Esophagus squamous epithelium (tissue), 5 donors: ENCODE measurements at places on chromosomes 2 and 18. TPM values are rescaled to one million over a fixed set of nuclear protein-coding genes. Genes with fewer than 3 reads are reported as not detected.

Gene BOLL
- not detected for total RNA-seq

DNA sequence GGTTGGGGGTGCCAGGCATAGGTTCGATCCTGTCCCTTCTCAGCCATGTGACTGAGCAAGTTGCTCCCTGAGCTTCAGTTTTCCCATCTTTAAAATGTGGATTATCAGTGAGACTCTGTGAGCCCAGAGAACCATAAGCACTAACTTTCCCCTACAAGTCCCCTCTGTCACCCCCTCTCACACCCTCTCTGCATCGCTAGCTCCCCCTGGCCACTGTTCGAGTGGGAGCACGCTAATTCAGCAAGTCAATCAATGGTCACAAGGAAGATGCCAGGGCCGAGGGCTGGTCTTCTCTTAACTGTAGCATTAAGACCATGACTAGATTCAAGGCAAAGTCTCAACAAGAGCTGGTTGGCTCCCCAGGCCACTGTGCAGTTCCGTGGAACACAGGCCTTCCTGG, 66.2 kb downstream of the BCL2L11 start:
- H3K4me3 ChIP-seq = no peak overlapping the region
- H3K4me1 ChIP-seq = peaks cover 4% of the 10 kb centered on the region
- no peak overlapping the region for H3K27ac ChIP-seq
- no peaks in the 10 kb centered on the region for H3K36me3 ChIP-seq

GRCh38 chr2:132446444-132446843, 29.8 kb downstream of the GPR39 start:
- H3K36me3 ChIP-seq = no peaks in the 10 kb centered on the region
- DNase-seq = no peak
- no peak overlapping the region for H3K27ac ChIP-seq
- H3K27me3 ChIP-seq = no peaks in the 10 kb centered on the region
- H3K4me3 ChIP-seq = no peak overlapping the region

- no peak for DNase-seq
- H3K4me3 ChIP-seq = no peak overlapping the region
- H3K4me1 ChIP-seq = peaks cover 25% of the 10 kb centered on the region
- H3K27ac ChIP-seq = peak overlapping the region; percentile 96
Measured at GRCh38 chr2:65434592-65435241, 2.3 kb upstream of the SPRED2 start.

Gene IMP4
- total RNA-seq = 69.2 TPM

DNA sequence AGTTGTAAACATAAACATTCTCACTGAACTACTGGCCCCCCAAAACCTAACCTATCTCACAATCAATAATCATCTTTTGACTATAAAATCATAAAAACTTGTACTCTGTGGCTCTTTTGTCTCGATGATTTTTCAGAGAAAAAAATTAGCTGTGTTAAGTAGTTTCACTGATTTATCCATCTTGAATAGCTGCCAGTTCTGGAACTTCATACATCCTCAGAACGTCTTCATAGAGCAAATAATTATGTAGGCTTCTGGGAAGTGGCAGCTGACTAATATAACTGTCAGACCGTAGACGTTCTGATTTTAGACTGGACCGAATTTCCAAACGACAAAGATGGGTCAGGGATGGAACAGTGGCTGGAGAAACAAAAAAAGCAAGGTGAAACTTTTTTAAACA, 97.3 kb upstream of the CHAC2 start:
- H3K27ac ChIP-seq = no peak overlapping the region
- no peaks in the 10 kb centered on the region for H3K27me3 ChIP-seq
- peaks cover 14% of the 10 kb centered on the region for H3K36me3 ChIP-seq
- H3K4me3 ChIP-seq = no peak overlapping the region
- no peaks in the 10 kb centered on the region for H3K4me1 ChIP-seq
- DNase-seq = no peak

Gene SIX3
- total RNA-seq = not detected

GRCh38 chr2:33560017-33560416, 39.1 kb downstream of the FAM98A start:
- DNase-seq = no peak
- no peaks in the 10 kb centered on the region for H3K27me3 ChIP-seq
- no peak overlapping the region for H3K4me3 ChIP-seq
- H3K4me1 ChIP-seq = no peaks in the 10 kb centered on the region
- H3K36me3 ChIP-seq = no peaks in the 10 kb centered on the region

Gene SP110
- total RNA-seq = 9.4 TPM

DNA sequence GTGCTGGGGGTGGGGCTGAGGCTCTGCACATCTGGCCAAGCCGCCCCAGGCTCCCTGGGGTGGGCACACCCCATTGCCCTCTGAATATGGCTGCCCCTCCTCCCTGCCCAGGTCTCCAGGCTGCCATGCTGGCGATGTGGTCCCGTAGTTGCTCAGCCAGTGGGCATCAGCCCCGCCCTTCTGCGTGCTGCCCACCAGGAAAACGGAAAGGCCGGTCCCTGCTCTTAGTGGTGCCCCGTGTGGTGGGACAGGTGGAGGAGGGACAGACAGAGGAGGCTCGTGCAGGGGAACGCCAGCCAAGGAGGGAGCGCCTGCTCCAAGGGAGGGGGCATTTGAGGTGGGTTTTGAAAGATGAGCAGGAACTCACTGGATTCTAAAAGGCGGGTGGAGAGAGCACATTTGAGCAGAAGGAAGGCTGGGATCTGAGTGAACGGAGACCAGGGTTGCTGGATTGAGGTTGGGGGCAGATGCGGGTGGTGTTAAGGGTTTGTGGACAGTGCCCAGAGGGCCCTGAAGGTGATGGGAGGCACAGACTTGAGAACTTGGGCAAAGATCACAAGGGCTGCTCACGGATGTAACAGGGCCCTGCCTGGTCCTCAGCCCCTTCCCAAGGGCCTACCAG, 6.7 kb upstream of the B3GNT7 start:
- no peaks in the 10 kb centered on the region for H3K27me3 ChIP-seq
- no peaks in the 10 kb centered on the region for H3K36me3 ChIP-seq
- no peaks in the 10 kb centered on the region for H3K4me1 ChIP-seq
- DNase-seq = no peak
- no peak overlapping the region for H3K27ac ChIP-seq

DNA sequence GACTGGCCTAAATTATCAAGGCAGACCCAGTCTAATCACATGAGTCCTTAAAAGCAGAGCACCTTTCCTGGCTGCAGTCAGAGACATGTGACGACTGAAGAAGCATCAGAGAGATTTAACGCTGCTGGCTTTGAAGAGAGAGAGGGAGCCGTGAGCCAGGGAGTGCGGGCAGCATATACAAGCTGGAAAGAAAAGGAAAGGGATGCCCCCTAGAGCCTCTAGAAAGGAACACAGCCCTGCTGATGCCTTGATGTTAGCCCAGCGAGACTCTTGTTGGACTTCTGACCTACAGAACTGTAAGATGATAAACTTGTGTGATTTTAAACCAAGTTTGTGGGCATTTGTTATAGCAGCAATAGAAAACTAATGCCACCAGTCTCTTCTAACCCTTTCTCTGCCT, 58.1 kb downstream of the HEATR5B start:
- no peaks in the 10 kb centered on the region for H3K4me1 ChIP-seq
- no peaks in the 10 kb centered on the region for H3K27me3 ChIP-seq
- peaks cover 3% of the 10 kb centered on the region for H3K36me3 ChIP-seq

- DNase-seq = no peak
- peaks cover 12% of the 10 kb centered on the region for H3K4me1 ChIP-seq
- H3K36me3 ChIP-seq = no peaks in the 10 kb centered on the region
- H3K27me3 ChIP-seq = no peaks in the 10 kb centered on the region
- no peak overlapping the region for H3K4me3 ChIP-seq
- no peak overlapping the region for H3K27ac ChIP-seq
Measured at GRCh38 chr2:119384971-119385370, 18.2 kb downstream of the DBI start.

Gene EFHD1
- 0.30 TPM for total RNA-seq

GRCh38 chr2:3131636-3132326, 245.8 kb downstream of the EIPR1 start:
- DNase-seq = no peak
- H3K4me1 ChIP-seq = no peaks in the 10 kb centered on the region
- H3K27me3 ChIP-seq = peaks cover 28% of the 10 kb centered on the region
- H3K27ac ChIP-seq = no peak overlapping the region
- H3K4me3 ChIP-seq = no peak overlapping the region

Gene EDAR
- 4.9 TPM for total RNA-seq

DNA sequence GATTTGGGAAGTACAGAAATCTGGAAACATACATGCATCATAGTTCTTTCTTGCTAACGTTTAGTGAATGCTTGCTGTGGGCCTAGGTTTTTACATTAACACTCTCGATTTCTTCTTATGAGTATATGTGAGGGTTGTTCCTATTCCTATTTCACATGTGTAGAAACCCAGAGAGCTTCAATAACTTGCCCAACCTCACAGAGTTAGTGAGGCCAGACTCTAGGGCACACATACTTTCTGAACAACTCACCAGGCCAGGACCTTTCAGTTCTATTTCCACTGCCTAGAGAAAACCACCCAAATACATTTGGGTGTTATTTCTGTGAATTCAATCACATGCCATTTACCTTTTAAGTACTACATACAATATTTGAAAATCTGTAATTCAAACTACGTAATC, 8.2 kb upstream of the KCTD1 start:
- H3K27me3 ChIP-seq = no peaks in the 10 kb centered on the region
- DNase-seq = no peak
- H3K4me1 ChIP-seq = no peaks in the 10 kb centered on the region
- no peaks in the 10 kb centered on the region for H3K36me3 ChIP-seq
- H3K27ac ChIP-seq = no peak overlapping the region

- H3K27me3 ChIP-seq = no peaks in the 10 kb centered on the region
Measured at GRCh38 chr2:237388036-237388435, 25.9 kb downstream of the COL6A3 start.

- H3K36me3 ChIP-seq = no peaks in the 10 kb centered on the region
- DNase-seq = no peak
- H3K4me1 ChIP-seq = no peaks in the 10 kb centered on the region
- peaks cover 7% of the 10 kb centered on the region for H3K27me3 ChIP-seq
- no peak overlapping the region for H3K4me3 ChIP-seq
- H3K27ac ChIP-seq = no peak overlapping the region
Measured at GRCh38 chr2:201678401-201678800, 20.0 kb downstream of the MPP4 start.

DNA sequence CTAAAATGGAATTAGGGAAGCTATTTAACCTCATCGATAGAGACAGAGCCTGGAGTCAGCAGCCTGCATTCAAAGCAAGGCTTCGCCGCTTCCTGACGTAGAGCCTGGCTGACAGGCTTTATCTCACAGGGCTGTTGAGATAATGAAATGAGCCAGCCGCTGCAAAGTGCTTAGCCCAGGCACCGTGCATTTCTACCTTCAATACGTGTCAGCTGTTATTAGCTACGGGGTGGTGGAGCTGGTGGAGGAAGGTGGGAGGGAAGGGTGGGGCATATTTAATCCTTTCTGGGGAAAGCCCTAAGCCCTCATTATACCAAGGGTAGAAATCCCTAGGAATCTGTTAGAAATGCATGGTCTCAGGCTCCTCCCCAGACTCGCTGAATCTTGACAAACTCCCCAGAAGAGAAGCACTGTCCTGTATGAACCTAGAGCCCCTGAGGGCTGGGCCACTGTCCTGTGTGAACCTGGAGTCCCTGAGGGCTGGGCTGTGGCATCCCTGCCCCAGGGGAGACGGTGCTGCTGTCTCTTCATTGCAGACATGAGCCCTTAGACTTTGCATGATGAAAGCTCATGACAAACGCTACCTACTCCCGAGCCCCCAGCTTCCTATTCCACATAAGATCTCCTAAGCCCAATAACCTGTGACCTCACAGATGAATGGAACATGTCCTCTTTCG, 72.4 kb downstream of the ALPK2 start:
- no peaks in the 10 kb centered on the region for H3K36me3 ChIP-seq
- no peaks in the 10 kb centered on the region for H3K27me3 ChIP-seq
- H3K4me3 ChIP-seq = no peak overlapping the region
- no peak for DNase-seq

- H3K27ac ChIP-seq = peak overlapping the region; percentile 89
- H3K27me3 ChIP-seq = no peaks in the 10 kb centered on the region
- no peaks in the 10 kb centered on the region for H3K36me3 ChIP-seq
Measured at GRCh38 chr2:14634182-14634488, 1.6 kb downstream of the LRATD1 start.

DNA sequence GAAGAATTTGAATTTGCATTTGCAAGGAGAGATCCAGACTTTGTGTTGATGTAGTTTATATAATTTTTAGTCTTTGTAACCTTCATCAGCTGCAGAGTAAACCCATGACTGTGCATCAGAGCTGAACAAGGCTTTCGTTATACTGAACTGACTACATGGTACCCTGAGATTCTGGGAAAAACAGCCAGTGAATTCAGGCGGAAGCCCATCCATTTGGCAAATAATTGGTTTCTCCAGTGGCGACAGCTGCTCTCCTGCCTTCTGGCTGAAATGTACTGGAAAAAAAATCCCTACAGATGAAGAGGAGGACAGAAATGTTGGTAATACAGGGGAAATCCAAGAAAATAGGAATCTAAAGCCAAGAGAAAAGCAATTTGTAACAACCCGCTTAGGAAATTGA, 657.5 kb upstream of the CDH7 start:
- H3K27me3 ChIP-seq = no peaks in the 10 kb centered on the region
- no peak overlapping the region for H3K27ac ChIP-seq
- H3K36me3 ChIP-seq = no peaks in the 10 kb centered on the region
- no peaks in the 10 kb centered on the region for H3K4me1 ChIP-seq
- H3K4me3 ChIP-seq = no peak overlapping the region
- no peak for DNase-seq

DNA sequence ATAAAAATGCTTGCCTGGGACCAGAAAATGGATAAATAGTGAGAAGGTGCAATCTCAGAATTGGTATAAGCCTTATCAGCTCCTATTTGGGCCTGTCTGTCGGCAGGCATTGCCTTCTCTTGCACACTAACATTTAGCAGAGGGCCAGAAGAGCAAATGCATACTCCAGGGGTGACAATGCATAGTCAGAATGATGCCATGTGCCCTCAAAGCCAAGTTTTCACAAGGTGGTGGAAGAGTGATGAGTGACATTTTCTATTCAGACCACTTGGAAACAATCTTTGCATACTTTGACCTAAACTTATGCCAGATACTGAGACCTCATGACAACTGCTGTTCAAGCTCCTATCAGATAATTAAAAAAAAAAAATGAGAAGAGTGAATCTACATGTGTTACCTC, 276.3 kb downstream of the SETBP1 start:
- no peak for DNase-seq
- no peak overlapping the region for H3K27ac ChIP-seq
- no peaks in the 10 kb centered on the region for H3K27me3 ChIP-seq
- H3K4me1 ChIP-seq = no peaks in the 10 kb centered on the region
- no peak overlapping the region for H3K4me3 ChIP-seq

- H3K4me1 ChIP-seq = peaks cover 16% of the 10 kb centered on the region
- no peaks in the 10 kb centered on the region for H3K27me3 ChIP-seq
- no peak for DNase-seq
- no peak overlapping the region for H3K4me3 ChIP-seq
- H3K36me3 ChIP-seq = no peaks in the 10 kb centered on the region
Measured at GRCh38 chr2:156338578-156338977, 6.1 kb upstream of the NR4A2 start.

Gene MC4R
- not detected for total RNA-seq

Gene TEKT4
- not detected for total RNA-seq

Gene OBSL1
- 11.4 TPM for total RNA-seq

- H3K4me1 ChIP-seq = no peaks in the 10 kb centered on the region
- no peak overlapping the region for H3K4me3 ChIP-seq
- H3K27me3 ChIP-seq = no peaks in the 10 kb centered on the region
- DNase-seq = no peak
- peak overlapping the region; percentile 14 for H3K27ac ChIP-seq
- no peaks in the 10 kb centered on the region for H3K36me3 ChIP-seq
Measured at GRCh38 chr2:236946871-236947270, 138.8 kb upstream of the COPS8 start.

Gene FAM168B
- 79.2 TPM for total RNA-seq

Gene C2orf72
- total RNA-seq = 1.6 TPM

GRCh38 chr18:25832001-25832604, 258.3 kb downstream of the SS18 start:
- no peaks in the 10 kb centered on the region for H3K27me3 ChIP-seq
- DNase-seq = no peak
- H3K27ac ChIP-seq = no peak overlapping the region
- H3K36me3 ChIP-seq = no peaks in the 10 kb centered on the region
- H3K4me1 ChIP-seq = no peaks in the 10 kb centered on the region
